ENCODE measurements at places on chromosomes 3 and 15. TPM values are rescaled to one million over a fixed set of nuclear protein-coding genes. Genes with fewer than 3 reads are reported as not detected.

Gene PEAK1
- 15.2 TPM for polyA plus RNA-seq

GRCh38 chr3:156957715-156958114 lies 131.6 kb downstream of the LEKR1 start:
- DNase-seq, result no peak

- no peak for DNase-seq
Measured at GRCh38 chr3:52396907-52397591, 47.9 kb downstream of the SEMA3G start.

- DNase-seq, result no peak
Measured at GRCh38 chr3:71977525-71977924, 192.6 kb upstream of the PROK2 start.

DNA sequence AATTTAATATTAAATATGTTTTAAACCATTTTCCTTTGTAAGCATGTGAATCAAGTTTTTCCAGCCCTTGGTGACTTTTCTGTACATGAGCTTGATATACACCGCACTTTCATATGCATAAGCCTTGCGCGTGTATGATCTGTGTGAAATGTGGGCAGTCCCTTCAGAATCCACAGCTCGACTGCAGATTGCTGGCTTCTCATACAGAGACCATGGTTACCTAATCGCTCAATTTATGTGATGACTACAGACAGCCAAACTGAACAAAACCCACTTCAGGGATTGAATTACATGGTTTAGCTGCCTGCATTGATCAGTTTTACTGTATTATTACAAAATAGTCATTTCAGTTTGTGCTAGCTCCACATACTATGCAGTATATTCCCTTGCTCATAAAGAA lies 212.3 kb upstream of the NECTIN3 start:
- DNase-seq, result no peak

GRCh38 chr3:121750087-121750415 lies 510 bp upstream of the GOLGB1 start:
- DNase-seq, result no peak

DNA sequence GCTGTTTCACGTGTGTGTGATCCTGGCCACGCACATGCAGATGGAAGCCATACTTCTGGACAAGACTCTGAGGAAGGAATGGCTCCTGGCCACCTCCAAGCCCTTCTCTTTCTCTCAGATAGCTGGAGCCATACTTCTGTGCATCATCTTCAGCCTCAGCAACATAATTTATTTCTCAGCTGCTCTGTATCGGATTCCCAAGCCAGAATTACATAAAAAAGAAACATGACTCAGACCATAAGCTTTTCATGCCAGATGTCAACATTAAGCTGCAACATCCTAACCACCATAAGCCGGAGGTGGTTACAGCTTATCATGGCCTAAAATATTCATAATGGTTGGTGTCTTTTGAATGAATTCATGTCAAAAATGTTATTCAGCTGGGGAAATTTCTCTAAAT lies 10.6 kb upstream of the KIF23 start:
- DNase-seq, result no peak

DNA sequence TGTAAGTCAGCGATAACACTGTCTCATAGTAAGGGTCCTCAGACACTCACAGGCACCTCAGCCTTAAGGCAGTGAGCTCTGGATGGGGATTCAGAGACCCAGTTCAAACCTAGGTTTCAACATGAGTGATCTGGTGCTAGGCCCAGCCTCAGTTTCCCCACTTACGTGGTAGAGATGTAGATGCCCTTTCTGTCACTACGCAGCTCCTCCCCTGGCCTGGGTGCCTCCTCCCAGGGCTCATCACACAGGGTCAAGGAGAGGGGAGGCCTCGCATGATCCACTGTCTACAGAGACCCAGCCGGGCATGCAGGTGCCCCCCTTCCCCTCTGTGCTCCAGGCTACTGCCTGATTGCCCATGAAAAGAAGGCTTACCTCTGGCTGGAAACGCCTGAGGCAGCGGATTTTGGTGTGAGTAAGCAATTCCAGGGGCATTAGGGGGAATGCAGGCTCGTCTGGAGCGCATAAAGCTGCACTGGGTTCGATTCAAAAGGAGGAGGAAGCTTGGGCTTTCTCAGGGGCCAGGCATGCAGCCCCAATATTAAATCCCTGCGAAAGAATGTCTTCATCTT lies 69.8 kb upstream of the ANKRD34C start:
- no peak for DNase-seq

- no peak for DNase-seq
Measured at GRCh38 chr15:53757906-53758305, 1.6 kb downstream of the WDR72 start.

GRCh38 chr3:113117511-113118234 lies 93.7 kb upstream of the BOC start:
- peak; percentile 31 for DNase-seq

GRCh38 chr3:44284949-44285348 lies 43.3 kb downstream of the TOPAZ1 start:
- DNase-seq, result no peak

- no peak for DNase-seq
Measured at GRCh38 chr15:55248895-55249294, 40.7 kb downstream of the RAB27A start.

DNA sequence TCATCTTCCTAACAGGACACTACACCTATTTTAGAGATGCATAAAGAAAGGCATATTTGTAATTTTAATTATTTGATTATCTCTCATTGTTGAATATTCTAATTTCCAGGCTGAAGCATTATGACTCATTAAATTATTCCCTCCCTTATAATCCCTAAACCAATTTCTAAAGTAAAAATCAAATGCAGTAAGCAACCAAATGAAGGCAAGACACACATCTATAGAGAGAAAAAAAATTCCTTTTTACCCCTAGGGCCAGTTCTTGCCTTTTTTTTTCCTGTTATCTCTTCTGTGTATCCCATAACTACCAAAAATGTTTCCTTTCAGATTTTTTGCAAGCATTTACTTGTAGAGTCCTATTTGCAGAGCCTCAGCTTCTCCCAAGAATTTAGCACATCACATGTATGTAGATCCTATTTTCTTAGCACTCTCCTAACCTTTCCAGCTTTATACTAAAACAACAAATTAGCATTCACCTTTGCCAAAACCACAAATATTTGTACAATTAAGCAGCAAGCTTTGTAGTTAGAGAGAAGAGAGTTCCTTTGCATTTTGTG lies 177.9 kb downstream of the SATB1 start:
- no peak for DNase-seq

GRCh38 chr15:72737061-72737460 lies 46.5 kb downstream of the ADPGK start:
- DNase-seq, result no peak
